ENCODE measurements at places on chromosomes 6 and 20.

GRCh38 chr6:130622142-130622541 lies 205.1 kb upstream of the SMLR1 start:
- DNase-seq: no peak

- no peak for DNase-seq
Observed at GRCh38 chr6:43995137-43995536, 132.1 kb downstream of the MRPL14 start.

GRCh38 chr20:46546298-46546697 lies 4.2 kb downstream of the OCSTAMP start:
- no peak for DNase-seq

GRCh38 chr6:151101816-151102694 lies 137.7 kb upstream of the AKAP12 start:
- DNase-seq: no peak

DNA sequence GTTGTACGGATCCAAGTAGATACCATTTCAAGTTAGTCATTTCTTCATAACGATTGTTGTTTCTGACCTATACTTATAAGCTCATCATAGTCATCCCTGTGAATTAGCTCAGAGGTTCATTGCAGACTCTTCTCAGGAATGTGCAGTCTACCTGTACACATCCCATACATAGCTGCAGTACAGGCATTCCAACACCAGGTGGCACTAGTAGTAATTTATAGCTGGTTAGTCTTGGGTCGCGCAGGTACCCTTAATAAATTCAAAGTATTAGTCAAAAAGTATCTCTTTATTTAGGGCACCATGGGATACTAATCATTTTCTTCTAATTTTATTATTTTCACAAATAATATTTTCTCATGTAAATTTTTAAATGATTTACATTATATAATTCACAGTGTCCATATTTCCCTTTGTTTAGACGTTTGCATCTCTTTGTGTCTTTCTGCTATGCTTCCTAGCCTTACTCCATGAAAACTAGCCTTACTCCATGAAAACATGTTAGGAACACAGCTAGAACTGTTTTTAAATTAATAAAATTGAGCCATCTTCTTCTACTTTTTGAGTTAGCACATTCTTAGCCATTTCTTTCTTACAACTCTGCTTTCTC lies 128.6 kb upstream of the FAM83B start:
- peak; percentile 49 for DNase-seq

DNA sequence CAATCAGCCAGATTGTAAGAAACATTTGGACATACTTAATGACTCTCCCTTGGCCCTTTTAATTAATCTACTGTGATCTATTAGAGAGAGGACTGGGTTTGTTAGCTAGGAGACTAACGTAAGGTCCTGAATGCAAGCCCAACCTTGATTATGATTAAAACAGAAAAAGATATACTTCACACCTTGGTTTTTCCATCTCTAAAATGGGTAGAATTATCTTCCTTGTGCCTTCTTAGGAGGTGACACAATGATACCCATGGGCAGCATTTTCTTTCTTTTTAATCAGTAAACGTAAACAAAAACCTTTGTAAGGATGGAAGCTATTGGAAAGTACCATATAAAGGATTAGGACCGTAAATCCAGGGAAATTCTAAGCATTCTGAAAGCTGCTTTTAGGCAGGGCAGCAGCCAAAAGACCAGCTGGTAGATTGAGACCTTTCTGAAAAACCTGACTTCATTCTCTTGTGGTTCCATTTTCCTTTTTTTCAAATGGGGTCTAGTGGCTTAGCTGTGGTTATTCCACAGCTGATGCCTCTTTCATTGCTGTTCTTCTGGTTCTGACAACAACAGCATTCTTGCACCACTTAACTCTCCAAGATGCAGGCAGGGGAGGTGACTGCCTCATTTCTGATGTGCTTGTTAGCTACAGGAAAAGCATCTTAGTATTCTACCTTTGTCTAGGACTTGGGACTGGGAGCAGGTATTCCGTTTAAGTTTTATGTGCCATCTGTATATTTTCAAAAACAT lies 27.4 kb downstream of the RREB1 start:
- no peak for DNase-seq

DNA sequence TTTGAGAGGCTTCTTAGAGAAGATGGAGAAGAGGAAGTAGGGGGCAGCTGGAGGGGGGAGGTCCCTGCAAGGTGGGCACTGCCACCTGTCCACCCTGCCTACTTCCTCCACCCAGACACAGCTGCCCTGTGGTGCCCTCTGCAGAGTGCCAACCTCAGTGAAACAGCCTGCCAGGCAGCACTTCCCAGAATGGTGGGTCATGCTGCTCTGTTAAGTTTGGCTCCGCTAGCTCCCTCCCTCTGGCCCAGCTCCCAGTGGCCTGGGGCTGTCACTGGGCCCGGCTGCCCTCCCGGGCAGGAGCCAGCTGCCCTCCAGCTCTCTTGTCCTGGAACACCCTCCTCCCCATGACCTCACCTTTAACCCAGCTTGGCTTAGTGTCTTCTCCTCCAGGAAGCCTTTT lies 5.1 kb upstream of the EPB41L1 start:
- no peak for DNase-seq

DNA sequence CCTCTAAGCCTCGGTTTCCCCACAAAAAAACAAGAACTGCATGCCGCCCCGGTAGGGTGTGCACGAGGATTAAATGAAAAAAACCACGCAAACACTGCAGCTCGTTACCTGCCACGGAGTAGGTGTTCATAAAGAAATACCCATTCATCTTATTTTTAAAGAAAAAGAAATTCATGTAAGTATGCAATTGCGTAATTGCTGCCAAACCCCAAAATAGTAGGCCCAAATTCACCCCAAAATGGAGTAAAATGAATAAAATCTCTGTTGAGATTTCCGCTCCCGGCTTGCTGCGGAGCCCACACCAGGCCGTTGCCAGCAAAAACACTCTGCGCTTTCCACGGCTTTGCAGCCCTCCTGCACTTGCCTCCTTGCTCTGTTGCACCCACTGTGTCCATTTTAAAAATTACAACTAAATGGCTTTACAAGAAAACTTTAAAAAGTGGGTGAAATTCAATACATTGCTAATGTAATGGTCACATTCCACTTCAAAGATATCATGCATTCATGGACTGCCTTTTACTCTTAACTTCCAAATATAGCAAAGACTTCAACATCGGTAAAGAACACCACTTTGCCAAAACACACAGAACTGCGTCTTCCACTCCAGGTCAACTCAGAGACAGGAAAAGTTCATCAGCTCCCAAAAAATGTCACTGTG lies 125.0 kb downstream of the ZMYND8 start:
- DNase-seq: no peak

GRCh38 chr6:143099647-143100046 lies 39.0 kb downstream of the AIG1 start:
- DNase-seq: no peak

- peak; percentile 62 for DNase-seq
Observed at GRCh38 chr20:10307359-10307735, 88.7 kb downstream of the SNAP25 start.
